Osteocyte (in vitro differentiated cells): ENCODE measurements at places on chromosomes 6 and 20. TPM values are rescaled to one million over a fixed set of nuclear protein-coding genes. Genes with fewer than 3 reads are reported as not detected.
A peak's percentile ranks its signal among the peaks of the same experiment; 100 is the strongest.

- peaks cover 7% of the 10 kb centered on the region for H3K36me3 ChIP-seq
- H3K4me3 ChIP-seq = no peak overlapping the region
- peaks cover 41% of the 10 kb centered on the region for H3K4me1 ChIP-seq
- H3K27ac ChIP-seq = peak overlapping the region; percentile 90
- DNase-seq = peak; percentile 38
- H3K27me3 ChIP-seq = no peaks in the 10 kb centered on the region
Observed at GRCh38 chr6:169189686-169190085, 64.0 kb downstream of the THBS2 start.

The MYBL2 gene
- total RNA-seq = 14.7 and 16.1 TPM in 2 replicates

The EPB41L1 gene
- total RNA-seq = 31.4 and 36.9 TPM in 2 replicates

GRCh38 chr6:108363889-108364313, 69.0 kb downstream of the AFG1L start:
- no peaks in the 10 kb centered on the region for H3K27me3 ChIP-seq
- H3K4me3 ChIP-seq = no peak overlapping the region

GRCh38 chr6:80527552-80528052, 421.1 kb downstream of the BCKDHB start:
- no peaks in the 10 kb centered on the region for H3K36me3 ChIP-seq
- H3K4me3 ChIP-seq = no peak overlapping the region
- no peak overlapping the region for H3K27ac ChIP-seq
- no peak for DNase-seq
- H3K4me1 ChIP-seq = peaks cover 10% of the 10 kb centered on the region

DNA sequence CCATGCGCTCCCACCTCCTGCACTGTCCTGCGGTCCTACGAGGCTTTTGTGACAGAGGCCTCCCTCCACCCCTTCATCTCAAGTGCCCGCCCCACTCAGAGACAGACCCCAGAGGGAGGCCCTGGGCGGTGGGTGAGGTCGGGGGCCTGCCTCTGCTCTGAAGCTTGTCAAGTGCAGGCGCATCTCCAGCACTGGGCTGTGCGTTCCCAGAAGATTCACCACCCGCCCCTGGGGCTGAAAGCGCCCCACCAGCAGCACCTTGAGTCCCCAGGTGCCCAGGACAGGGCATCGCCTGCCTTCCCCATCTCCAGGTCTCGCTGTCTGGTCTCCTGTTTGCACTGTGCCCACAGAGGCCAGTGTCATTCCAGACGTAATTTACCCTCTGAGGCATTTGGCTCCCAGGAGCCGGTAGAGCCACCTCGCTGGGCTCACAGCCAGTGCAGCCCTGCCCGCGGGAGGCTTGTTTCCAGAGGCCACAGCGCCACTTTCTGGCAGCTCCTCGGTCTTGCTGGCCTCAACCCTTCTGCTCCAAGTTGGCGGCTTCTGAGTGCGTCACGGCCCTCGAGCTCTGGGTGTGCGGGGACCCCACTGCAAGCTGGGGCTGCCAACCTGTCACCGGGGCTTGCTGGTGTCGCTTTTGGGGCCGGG, 191.1 kb downstream of the TAF4 start:
- no peaks in the 10 kb centered on the region for H3K4me1 ChIP-seq
- H3K27me3 ChIP-seq = no peaks in the 10 kb centered on the region

The ALDH8A1 gene
- 0.30 and 0.42 TPM in 2 replicates for total RNA-seq

GRCh38 chr6:107822176-107823046, 1.7 kb downstream of the SCML4 start:
- no peak overlapping the region for H3K27ac ChIP-seq
- peak overlapping the region; percentile 29 for H3K4me3 ChIP-seq
- H3K27me3 ChIP-seq = peaks cover 12% of the 10 kb centered on the region
- DNase-seq = peak; percentile 2

GRCh38 chr6:81861281-81861680, 108.8 kb upstream of the TENT5A start:
- no peaks in the 10 kb centered on the region for H3K36me3 ChIP-seq
- peak overlapping the region; percentile 87 for H3K27ac ChIP-seq
- H3K4me3 ChIP-seq = no peak overlapping the region
- peaks cover 75% of the 10 kb centered on the region for H3K4me1 ChIP-seq
- no peaks in the 10 kb centered on the region for H3K27me3 ChIP-seq

GRCh38 chr6:22363714-22364239, 66.9 kb upstream of the PRL start:
- DNase-seq = no peak
- no peak overlapping the region for H3K4me3 ChIP-seq
- H3K27me3 ChIP-seq = no peaks in the 10 kb centered on the region
- H3K27ac ChIP-seq = peak overlapping the region; percentile 77

The NRSN2 gene
- total RNA-seq = 47.3 and 57.7 TPM in 2 replicates

The TNFRSF21 gene
- 2.3 and 2.5 TPM in 2 replicates for total RNA-seq

DNA sequence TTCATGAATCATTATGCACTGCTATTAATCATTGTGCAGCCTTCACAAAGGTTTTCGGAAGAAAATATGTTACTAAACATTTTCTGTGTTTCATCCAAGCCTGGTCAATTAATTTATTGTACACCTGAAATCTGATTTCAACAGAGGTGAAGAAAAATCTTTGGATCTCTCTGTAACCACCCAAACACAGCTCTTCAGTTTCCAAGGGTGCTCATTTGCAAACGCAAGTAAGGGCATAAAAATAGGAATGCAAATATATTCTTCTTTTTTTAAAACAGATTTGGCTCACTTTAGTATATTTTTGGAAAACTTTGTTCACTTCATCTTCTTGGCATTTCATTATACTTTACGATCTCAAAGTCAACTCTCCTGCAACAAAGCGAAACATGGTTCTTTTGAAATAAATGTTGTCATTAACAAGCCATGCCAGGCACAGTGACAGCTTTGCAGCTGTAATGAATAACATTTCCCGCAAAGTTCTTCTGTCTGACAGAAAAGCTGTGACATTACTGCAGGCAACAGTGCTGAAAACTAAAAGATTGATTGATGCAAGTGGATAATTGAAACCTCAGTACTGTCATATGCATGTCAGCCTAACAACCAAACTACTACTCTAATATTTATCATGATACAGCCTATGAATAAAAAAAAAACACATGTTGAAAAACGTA, 348.3 kb downstream of the FRK start:
- no peak for DNase-seq
- H3K27ac ChIP-seq = no peak overlapping the region
- peaks cover 4% of the 10 kb centered on the region for H3K27me3 ChIP-seq
- no peaks in the 10 kb centered on the region for H3K4me1 ChIP-seq
- H3K36me3 ChIP-seq = no peaks in the 10 kb centered on the region

DNA sequence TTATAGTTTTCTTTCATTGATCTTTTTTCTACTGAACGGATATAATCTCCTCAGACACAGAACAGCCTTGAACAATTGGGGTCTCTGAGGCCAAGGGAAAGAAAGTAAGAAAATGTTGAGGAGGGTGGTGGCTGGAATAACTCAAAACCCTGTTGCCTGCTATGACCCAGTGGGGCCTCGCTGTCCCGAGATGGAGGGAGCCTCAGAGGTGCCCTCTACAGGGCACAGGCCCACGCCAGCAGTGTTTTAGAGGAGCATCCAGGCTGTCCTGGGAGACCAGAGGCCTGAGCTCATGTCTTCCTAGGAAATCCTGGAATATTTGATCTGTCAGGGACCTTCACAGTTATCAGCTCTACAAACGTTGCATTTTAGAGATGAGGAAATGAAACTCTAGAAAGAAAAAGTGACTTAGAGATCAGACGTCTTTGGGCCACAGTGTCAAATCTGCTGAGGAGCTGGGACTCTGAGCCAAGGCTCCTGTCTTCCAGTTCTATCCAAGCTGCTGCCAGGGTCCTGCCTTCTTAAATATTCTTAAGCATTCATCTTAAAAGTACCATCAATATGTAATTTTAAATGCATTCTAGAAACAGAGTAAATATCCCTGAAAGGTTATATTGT, 26.3 kb downstream of the ALDH5A1 start:
- no peak overlapping the region for H3K27ac ChIP-seq
- no peaks in the 10 kb centered on the region for H3K36me3 ChIP-seq
- H3K27me3 ChIP-seq = no peaks in the 10 kb centered on the region
- no peaks in the 10 kb centered on the region for H3K4me1 ChIP-seq
- H3K4me3 ChIP-seq = no peak overlapping the region

The TRIM10 gene
- not detected in 2 replicates for total RNA-seq

DNA sequence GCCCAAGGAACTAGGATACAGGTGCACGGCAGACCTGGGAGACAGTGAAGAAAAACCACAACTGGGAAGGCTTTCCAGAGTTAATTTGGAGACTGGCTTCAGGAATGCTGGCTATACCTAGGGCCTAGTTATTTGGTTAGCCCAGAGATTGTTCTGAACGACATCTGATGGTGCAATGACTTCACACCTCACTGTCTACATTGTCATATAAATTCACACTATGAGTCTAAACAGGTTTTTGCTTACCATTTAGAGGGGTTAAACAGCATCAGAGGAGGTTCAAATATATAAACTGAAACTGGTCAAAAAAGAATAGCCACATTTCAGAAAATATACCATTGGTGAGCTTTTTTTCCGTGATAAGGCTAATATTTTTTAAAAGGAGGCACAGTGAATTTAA, 16.7 kb downstream of the UBE2V1 start:
- DNase-seq = no peak
- H3K27me3 ChIP-seq = no peaks in the 10 kb centered on the region
- no peak overlapping the region for H3K27ac ChIP-seq
- H3K4me3 ChIP-seq = no peak overlapping the region
- peaks cover 30% of the 10 kb centered on the region for H3K36me3 ChIP-seq

DNA sequence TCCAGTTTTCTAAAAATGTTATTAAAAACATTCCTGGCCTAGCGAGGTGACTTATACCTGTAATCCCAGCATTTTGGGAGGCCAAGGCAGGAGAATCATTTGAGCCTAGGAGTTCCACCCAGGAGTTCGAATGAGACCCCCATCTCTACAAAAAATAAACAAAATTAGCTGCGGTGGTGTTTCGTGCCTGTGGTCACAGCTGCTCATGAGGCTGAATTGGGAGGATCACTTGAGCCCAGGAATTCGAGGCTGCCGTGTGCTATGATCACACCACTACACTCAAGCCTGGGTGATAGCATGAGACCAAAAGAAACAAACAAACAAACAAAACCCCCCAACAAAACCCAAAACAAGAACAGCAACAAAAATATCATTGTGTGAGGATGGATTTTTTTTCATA, 19.8 kb upstream of the POLR1H start:
- H3K27ac ChIP-seq = no peak overlapping the region
- no peaks in the 10 kb centered on the region for H3K36me3 ChIP-seq
- H3K27me3 ChIP-seq = no peaks in the 10 kb centered on the region
- H3K4me3 ChIP-seq = no peak overlapping the region
- DNase-seq = no peak
- H3K4me1 ChIP-seq = peaks cover 11% of the 10 kb centered on the region

DNA sequence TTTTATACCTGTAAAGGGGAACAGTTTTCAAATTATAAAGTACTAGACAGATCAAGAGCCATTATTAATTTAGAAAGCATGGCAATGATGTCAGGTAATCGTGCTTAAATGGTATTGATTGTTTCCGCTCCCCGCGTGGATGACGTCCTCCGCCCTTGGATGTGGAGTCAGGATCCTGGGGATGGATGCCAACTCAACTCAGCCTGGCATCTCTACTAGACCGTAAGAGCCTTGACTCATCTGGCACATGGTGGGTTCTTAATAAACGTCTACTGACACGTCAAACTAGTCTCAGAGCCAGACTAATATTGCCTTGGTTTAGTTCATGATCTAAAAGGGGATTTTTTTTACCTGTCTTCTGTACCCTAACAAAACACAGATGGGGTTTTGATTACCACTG, 80.2 kb downstream of the LRFN2 start:
- H3K36me3 ChIP-seq = no peaks in the 10 kb centered on the region
- no peaks in the 10 kb centered on the region for H3K4me1 ChIP-seq
- no peak overlapping the region for H3K27ac ChIP-seq
- DNase-seq = no peak

GRCh38 chr6:38131527-38131965, 312.0 kb downstream of the ZFAND3 start:
- H3K4me3 ChIP-seq = no peak overlapping the region
- H3K27me3 ChIP-seq = no peaks in the 10 kb centered on the region
- H3K36me3 ChIP-seq = peaks cover 28% of the 10 kb centered on the region
- DNase-seq = no peak

GRCh38 chr6:144481527-144481926, 196.4 kb downstream of the UTRN start:
- H3K27ac ChIP-seq = peak overlapping the region; percentile 4
- peaks cover 18% of the 10 kb centered on the region for H3K4me1 ChIP-seq
- H3K4me3 ChIP-seq = no peak overlapping the region
- H3K36me3 ChIP-seq = peaks cover 40% of the 10 kb centered on the region
- no peaks in the 10 kb centered on the region for H3K27me3 ChIP-seq
- DNase-seq = no peak

GRCh38 chr20:58150772-58151171, 77.7 kb downstream of the ANKRD60 start:
- H3K36me3 ChIP-seq = no peaks in the 10 kb centered on the region
- H3K27ac ChIP-seq = no peak overlapping the region
- no peak overlapping the region for H3K4me3 ChIP-seq
- H3K4me1 ChIP-seq = no peaks in the 10 kb centered on the region

DNA sequence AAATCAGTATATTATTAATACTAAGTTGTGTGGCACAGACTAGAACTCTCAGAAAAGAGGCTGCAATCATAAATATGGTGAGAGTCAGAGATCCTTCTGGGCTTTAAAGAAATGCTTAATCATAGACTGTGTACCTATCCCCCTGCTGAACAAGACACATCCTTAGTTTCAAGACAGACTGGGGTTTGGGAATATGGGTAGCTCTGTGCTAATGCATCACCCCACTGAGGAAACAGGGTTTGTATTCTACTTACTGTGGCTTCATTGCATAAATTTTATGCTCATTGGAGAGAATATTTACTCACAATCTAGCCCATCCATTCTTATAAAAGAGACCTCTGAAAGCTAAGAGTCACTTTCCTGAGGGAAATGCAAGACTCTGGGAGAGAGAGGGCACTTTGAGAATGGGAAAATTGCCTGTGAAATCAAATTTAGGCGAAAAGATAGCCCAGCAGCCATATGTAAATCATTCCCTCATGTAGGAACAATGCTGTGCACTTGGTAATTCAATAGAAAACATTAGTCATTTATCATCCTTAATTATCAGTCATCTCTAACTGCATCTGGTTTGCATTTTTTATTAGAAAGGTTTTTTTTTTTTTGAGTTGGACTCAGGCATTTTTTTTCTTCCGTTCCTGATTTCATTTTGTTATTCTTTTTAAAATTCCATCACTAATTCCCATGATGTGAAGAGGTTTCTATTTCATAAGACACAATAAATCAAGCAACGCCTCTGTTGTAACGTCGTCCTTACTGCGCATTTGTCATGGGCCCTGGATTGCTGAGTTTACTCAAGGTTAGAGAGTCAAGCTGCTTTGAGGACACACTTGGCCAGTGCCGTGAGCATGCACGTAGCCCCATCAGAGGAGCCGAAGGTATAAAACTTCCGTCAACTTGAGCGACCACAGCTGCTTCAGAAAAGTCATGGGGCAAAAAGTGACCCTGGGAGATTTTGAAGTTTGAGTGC, 91.8 kb downstream of the TRMT11 start:
- no peaks in the 10 kb centered on the region for H3K27me3 ChIP-seq
- no peak overlapping the region for H3K4me3 ChIP-seq
- H3K36me3 ChIP-seq = peaks cover 7% of the 10 kb centered on the region
- H3K4me1 ChIP-seq = no peaks in the 10 kb centered on the region

The SEL1L2 gene
- total RNA-seq = not detected in 2 replicates

- H3K4me3 ChIP-seq = peak overlapping the region; percentile 84
- DNase-seq = no peak
- H3K27ac ChIP-seq = peak overlapping the region; percentile 88
- H3K4me1 ChIP-seq = peaks cover 19% of the 10 kb centered on the region
- no peaks in the 10 kb centered on the region for H3K36me3 ChIP-seq
Observed at GRCh38 chr6:27866357-27867050, 45.7 kb downstream of the OR2B2 start.

The EPPIN gene
- not detected in 2 replicates for total RNA-seq

- no peaks in the 10 kb centered on the region for H3K4me1 ChIP-seq
- no peak for DNase-seq
- H3K36me3 ChIP-seq = no peaks in the 10 kb centered on the region
- peaks cover 73% of the 10 kb centered on the region for H3K27me3 ChIP-seq
Observed at GRCh38 chr6:106000935-106001334, 85.2 kb upstream of the PRDM1 start.
